ENCODE measurements at places on chromosomes 13 and 19.

DNA sequence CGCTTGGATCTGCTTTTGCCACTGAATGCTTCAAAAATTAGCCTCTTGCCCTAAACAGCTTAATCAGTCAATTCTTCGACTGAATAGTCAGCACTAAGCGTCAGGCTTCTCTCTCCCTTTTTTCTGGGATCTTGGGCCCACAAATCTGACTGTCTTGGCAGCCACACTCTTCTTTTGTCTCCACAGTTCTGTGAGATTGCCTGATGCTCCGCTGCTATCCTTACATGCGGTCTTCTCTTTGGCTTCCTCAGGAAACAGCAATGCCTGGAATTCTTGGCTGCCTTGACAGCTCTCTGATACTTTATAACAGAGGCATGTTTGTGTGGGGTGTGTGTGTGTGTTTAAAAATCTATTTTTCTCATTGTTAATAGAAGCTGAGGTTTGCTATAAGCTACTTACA, 32.6 kb downstream of the ERCC5 start:
- no peak for DNase-seq

GRCh38 chr13:103040006-103040405, 26.2 kb downstream of the SLC10A2 start:
- DNase-seq: no peak

DNA sequence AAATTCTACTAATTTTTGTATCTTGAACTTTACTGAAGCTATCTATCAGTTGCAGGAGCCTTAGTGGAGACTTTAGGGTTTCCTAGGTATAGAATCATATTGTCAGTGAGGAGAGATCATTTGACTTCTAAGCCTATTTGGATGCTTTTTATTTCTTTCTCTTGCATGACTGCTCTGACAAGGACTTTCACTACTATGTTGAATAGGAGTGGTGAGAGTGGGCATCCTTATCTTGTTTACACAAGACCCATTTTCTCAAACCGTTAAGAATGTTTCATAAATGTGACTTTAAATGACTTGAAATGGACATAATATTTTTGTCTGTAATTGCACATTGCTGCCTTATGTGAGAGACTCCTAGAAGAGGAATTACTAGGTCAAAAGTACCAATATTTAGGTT, 17.9 kb upstream of the CSNK1A1L start:
- no peak for DNase-seq

DNA sequence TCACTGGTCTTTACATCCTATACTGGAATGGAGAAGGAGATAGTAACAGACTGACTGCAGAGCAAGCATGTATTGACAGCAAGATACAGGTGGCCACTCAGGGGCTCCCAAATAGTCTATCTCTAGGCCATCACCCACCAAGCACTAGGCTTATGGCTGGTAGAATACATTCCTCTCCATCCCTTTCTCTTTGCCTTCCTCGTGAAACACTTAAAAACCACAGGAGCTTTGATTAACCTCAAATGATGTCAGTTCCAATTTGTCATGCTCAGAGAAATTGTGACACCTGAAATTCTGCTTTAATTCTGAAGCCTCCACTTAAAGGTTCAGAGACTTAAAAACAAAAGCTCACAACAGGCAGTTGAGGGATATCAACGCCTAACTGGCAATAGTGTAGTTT, 17.2 kb downstream of the ENOX1 start:
- DNase-seq: no peak

- peak; percentile 66 for DNase-seq
Observed at GRCh38 chr19:55146078-55146704, 2.8 kb downstream of the TNNT1 start.

- DNase-seq: peak; percentile 57
Observed at GRCh38 chr19:6590258-6590826, 608 bp downstream of the CD70 start.

DNA sequence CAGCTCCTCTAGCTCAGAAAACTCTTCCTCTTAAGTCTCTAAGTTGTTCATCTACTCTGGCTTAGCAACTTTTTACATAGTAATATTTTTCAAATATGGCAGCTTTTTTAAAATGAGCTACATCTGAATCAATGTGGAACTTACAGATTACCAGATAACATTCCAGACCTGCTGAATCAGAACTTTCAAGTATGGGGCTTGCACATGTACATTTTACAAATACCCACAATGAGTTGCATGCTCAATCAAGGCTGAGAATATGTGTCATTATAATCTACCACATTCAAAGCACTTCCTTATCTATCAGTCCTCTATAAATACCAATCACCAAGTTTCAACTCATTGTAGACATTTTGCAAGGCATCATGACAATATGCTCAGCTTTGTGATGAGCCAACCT, 383.1 kb downstream of the FGF14 start:
- DNase-seq: no peak

GRCh38 chr13:59533561-59534555, 629.9 kb downstream of the DIAPH3 start:
- DNase-seq: no peak

DNA sequence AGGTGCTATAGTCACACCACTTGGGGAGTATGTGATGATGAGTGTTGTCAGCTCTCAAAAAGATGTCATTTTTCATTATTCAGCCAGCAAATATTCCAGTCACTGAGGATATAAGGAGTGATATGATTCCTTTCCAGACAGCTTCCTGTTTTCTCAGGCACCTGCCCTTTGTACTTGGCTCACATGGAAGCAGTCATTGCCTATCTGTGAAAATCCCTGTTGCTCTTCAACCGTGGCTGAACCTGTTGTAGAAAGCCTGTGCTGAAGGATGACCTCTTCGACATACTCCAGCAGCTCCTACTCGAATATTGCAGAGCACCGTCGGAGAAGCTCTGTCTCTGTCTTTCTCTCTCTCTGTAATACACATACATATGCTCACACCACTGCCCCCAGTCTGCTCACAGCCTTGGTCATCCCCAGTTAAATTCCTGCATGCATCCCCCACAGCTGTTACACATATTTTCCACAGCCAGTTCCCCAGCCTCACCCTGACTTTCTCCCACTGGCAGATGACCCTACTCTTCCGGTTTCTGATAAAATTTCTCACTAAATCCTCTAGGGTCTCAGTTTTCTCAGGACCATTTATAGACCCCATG, 204.2 kb upstream of the ARGLU1 start:
- DNase-seq: no peak

DNA sequence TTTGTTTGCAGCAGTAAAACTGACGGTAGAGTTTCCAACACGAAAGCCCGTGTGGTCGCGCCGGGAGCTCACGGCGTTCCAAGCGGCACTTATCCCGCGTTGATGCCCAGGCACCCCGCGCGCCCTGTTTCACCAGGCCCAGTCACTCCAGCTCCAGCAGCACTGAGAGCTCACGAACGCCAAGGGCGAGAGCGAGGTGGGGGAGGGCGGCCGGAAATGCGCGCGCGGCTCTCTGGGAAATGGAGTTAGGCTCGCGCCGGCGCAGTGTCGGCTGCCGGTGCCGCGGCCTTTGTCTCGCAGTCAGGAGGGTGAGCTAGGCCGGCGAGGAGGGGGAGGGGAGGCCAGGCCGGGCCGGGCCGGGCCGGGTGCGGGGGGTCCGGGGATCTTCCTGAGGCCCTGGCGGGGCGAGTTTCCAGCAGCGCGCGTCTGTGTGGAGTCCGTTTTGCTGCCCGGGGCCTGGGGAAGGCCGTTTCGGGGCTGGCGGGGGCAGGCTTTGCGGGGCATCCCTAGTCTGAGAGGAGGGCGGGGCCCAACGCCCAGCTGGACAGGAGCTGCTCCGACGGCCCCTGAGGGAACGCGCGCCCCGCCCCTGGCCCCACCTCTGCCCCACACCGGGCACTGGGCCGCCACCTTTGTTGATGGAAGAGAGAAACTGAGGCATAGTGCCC, at the start of gene ZNF135:
Gene ZNF135, plus strand, starts transcription at position 280 of the 668 bp plus-strand sequence. CDS start 721 bp downstream, outside the sequence.
- DNase-seq: peak; percentile 91

DNA sequence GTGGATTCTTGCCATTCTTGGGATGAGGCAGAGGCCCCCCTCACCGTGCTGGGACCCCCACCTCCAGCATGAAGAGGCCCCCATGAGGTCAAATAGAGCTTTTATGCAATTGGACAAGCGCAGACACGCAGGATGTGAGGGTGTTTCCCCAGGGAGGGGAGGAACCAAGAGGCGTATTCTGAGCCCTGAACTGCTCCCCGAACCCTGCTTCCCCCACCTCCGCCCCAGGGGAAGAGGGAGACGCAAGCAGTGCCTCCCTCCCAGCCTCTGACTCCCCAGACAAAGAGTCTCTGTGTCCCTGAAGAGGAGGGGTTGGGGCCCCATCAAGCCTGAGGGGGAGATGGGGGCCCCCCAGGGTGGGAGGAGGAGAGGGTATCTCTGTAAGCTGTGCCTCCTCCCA, 1.3 kb upstream of the RDH8 start:
- DNase-seq: no peak

GRCh38 chr13:81987159-81987558, 1646.2 kb upstream of the SPRY2 start:
- DNase-seq: no peak

- no peak for DNase-seq
Observed at GRCh38 chr13:112772539-112772909, 82.7 kb downstream of the ATP11A start.

GRCh38 chr13:29733147-29733611, 117.2 kb downstream of the UBL3 start:
- DNase-seq: peak; percentile 61

DNA sequence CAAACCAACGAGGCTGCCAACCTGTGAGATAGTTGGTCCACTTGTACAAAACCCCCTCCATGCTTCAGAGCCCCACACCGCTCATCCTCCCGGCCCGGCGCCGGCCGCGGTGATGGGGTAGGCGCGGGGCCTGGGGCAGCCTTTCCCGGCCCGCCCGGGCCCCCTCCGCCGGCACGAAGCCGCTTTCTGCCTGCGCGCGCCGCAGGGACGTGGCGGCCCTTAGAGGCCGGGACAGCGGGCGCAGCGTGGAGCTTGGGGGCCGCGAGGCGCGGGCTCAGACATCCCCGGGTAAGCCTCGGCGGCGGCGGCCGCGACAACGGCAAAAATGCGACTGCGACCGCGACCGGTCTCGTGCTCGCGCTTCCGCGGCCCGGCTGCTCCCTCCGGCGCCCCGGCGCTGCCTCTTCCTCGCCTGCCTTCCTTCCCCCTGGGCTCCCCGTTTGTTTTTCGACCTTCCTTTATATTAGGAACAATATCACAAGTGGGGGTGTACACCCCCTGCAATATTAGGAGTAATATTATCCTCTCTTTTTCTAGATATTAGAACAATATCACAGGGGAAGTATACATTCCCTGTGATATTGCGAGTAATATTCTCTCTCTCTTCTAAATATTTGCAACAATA, 53.9 kb upstream of the CEACAM21 start:
- no peak for DNase-seq
